ENCODE measurements at places on chromosomes 5 and 9. TPM values are rescaled to one million over a fixed set of nuclear protein-coding genes. Genes with fewer than 3 reads are reported as not detected.
A peak's percentile ranks its signal among the peaks of the same experiment; 100 is the strongest.

DNA sequence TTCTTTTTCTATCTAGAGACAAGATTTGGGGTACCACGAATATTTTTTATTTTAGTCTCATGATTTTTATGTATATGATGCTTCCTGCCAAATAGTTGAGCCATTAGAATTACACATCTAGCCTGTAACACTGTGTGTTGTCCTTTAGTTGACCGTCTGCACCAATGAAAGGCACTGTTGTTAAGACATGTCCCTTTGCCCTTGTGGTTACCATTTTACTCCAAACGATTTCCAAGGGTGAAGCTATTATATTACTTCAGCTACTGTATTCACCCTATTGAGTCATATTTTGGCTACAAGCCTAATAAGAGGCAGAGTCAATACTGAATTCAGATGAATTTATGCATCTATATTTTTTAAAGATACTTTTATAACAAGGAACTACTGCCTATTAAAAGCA, 207.6 kb downstream of the CETN3 start:
- H3K36me3 ChIP-seq = no peaks in the 10 kb centered on the region
- H3K27ac ChIP-seq = no peak overlapping the region
- no peaks in the 10 kb centered on the region for H3K27me3 ChIP-seq
- no peak overlapping the region for H3K4me3 ChIP-seq

GRCh38 chr5:69043655-69043996, 50.2 kb upstream of the SLC30A5 start:
- H3K27ac ChIP-seq = peak overlapping the region; percentile 77
- no peak for DNase-seq
- no peaks in the 10 kb centered on the region for H3K36me3 ChIP-seq
- H3K27me3 ChIP-seq = no peaks in the 10 kb centered on the region

- no peak for DNase-seq
- H3K27ac ChIP-seq = no peak overlapping the region
- H3K36me3 ChIP-seq = no peaks in the 10 kb centered on the region
- H3K4me1 ChIP-seq = no peaks in the 10 kb centered on the region
- no peak overlapping the region for H3K4me3 ChIP-seq
Observed at GRCh38 chr9:92432972-92433548, 8.8 kb upstream of the OMD start.

DNA sequence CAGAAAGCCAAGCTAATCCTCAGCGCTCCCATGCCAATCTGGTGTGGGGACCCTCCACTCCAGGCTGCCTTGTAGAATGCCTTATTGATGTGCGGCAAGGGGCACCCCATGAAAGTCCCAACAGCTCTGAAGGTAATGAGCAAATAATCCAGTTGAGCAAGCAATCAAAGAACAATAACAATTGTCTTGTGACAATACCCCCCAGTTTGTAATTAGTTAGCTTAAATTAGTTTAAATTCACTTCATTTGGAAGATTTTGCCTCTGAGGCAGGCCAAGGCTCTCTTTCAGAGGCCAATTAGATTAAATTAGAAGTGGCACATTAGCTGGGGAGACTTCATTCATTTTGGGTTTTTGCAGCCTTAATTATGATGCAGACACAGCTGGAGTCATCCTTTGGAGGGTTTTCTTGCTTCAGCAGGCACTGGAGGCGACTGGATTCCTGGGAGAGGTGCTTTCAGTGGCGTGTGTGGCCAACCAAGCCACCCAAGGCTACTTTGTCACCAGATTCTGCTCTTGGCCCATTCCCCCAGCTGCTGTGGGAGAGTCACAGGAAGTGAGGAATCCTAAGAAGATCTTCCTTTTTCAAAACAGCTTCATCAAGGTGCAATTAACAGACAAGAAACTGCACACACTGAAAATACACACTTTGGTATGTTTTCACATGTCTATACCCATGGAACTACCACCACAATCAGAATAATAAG, 17.9 kb upstream of the FBP1 start:
- DNase-seq = no peak
- H3K36me3 ChIP-seq = no peaks in the 10 kb centered on the region
- no peak overlapping the region for H3K27ac ChIP-seq
- H3K4me3 ChIP-seq = no peak overlapping the region

DNA sequence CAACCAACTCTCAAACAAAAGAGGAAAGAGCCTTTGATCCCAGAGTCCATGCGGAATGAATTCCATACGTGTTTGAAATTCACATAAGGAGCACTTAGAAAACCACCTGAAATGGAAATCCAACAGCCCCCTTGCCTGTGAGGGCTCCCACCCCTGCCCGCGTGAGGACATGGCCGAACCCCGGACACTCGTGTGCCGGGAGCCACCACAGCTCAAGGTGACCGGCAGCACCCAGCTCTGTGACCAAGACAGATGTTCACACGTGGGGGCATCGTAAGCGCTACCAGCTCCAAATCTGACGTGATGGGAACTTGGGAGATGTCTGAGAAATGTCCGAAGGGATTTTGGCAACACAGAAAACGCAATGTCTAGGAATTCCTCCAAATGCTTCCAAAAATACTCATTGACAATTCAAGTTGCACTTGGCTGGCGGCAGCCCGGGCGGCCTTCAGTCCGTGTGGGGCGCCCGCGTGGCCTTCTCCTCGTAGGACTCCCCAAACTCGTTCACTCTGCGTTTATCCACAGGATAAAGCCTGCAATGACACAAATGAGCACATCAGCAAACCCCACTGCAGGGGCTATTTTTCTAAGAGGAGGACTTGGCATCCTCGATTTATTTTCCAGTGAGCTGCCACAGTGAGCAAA, 23.2 kb upstream of the TERT start:
- peak overlapping the region; percentile 85 for H3K27ac ChIP-seq
- no peak for DNase-seq
- no peak overlapping the region for H3K4me3 ChIP-seq
- H3K27me3 ChIP-seq = no peaks in the 10 kb centered on the region

GRCh38 chr9:106921341-106921899, 58.5 kb downstream of the ZNF462 start:
- no peaks in the 10 kb centered on the region for H3K36me3 ChIP-seq
- H3K27me3 ChIP-seq = no peaks in the 10 kb centered on the region
- DNase-seq = peak; percentile 8
- no peak overlapping the region for H3K27ac ChIP-seq

DNA sequence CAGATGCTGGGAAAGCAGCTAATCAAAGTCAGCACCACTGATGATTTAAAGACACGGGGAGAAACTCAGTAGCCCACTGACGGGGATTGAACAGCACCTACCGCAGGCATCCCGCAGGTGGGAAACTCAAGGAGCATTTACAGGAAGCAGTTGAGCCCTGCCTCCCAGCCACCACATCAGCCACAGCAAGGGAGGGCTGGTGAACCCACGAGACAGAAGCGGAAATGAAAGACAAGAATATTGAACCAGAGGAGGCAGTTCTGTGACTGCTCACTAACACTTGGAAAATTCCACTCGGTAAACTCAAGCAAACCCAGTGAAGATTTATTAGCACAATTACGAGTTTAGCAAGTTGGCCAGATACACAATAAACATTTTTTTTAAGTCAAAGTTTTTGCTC, 10.6 kb upstream of the FAM163B start:
- H3K27ac ChIP-seq = no peak overlapping the region
- H3K4me1 ChIP-seq = peaks cover 9% of the 10 kb centered on the region
- H3K36me3 ChIP-seq = no peaks in the 10 kb centered on the region
- H3K4me3 ChIP-seq = peak overlapping the region; percentile 53
- no peak for DNase-seq
- H3K27me3 ChIP-seq = no peaks in the 10 kb centered on the region

- H3K4me1 ChIP-seq = no peaks in the 10 kb centered on the region
- no peak overlapping the region for H3K4me3 ChIP-seq
- H3K27me3 ChIP-seq = no peaks in the 10 kb centered on the region
- no peak for DNase-seq
Observed at GRCh38 chr5:43663916-43664315, 60.9 kb downstream of the NNT start.

DNA sequence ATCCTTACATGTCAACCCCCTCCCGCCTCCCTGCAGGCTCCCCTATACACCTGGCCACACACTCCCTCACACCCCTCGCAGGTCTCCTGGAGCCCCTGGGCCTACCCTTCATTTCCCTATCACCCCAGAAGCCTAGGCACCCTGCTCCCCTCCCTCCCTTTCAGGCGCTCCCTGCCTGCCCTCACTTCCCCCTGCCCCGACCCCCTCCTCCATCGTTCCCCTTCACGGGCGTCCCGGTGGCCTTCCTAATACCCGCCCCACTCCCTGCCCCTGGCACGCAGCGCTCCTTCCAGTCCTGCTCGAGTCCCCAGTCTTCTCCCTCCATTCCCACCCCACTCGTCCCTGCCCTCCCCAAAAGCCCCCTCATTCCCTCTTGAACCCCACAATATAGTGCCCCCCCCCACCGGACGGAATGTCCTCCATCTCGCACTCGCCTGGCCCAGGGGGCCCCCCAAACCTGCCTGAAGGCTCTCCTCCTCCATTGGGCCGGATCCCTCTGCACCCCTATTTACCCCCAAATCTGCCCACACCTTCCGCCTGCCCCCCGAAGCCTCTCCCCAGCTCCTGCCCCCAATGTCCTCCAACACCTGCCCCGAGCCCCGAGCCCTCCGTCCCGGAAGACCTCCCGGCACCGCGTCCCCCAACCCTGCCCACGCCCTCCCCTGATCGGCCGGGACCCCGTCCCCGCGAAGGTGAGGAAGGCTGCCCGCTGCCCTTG, 746 bp downstream of the STRBP start:
- no peak overlapping the region for H3K27ac ChIP-seq
- H3K4me3 ChIP-seq = peak overlapping the region; percentile 26
- DNase-seq = peak; percentile 5
- H3K36me3 ChIP-seq = no peaks in the 10 kb centered on the region
- H3K27me3 ChIP-seq = no peaks in the 10 kb centered on the region

GRCh38 chr9:138006576-138007233, 129.1 kb downstream of the CACNA1B start:
- no peak for DNase-seq
- no peaks in the 10 kb centered on the region for H3K27me3 ChIP-seq
- H3K27ac ChIP-seq = no peak overlapping the region
- no peaks in the 10 kb centered on the region for H3K36me3 ChIP-seq

PCDHA12 gene
- total RNA-seq = not detected

DIAPH1 gene
- 287 TPM for total RNA-seq

FOXB2 gene
- total RNA-seq = not detected

ANKRD33B gene
- total RNA-seq = 6.6 TPM

NR3C1 gene
- 154 TPM for total RNA-seq

Data from CD4-positive, CD25-positive, alpha-beta regulatory T cell (primary cell).